ENCODE measurements at places on chromosomes 7 and 10.

DNA sequence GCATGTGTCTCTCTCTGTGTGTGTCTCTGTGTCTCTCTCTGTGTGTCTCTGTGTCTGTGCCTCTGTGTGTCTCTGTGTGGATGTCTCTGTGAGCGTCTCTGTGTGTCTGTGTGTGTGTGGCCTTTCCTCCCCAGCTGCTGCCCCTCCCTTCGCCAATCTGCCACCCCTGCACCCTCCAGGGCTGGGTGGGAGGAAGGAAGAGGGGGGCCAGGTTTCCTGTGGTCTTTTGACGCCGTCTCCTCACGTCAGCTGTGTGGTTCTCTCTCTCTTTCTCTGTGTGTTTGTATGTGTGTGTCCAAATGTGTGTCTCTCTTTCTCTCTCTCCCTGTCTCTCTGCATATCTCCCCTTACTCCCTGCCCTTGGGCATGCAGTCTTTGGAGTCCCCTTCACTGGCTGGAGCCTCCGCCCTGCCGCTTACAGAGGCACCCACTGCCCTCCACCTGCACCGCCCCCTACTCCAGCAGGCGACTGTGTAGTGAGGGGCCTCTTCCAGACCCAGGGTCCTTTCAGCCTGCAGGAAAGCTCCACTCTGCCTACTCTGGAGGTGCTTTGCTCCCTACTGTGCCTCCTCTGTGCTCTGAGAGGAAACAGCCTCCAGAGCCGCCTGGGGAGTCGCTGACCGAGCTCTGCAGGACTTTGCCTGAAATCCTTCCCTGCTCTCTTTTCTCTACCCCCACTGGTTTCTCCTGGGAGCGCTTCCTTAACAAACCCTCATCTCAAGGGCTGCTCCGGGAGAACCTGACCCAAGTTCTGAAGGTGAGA lies 44.2 kb upstream of the C10orf71 start:
- no peaks in the 10 kb centered on the region for H3K4me1 ChIP-seq
- no peaks in the 10 kb centered on the region for H3K36me3 ChIP-seq
- no peak overlapping the region for H3K27ac ChIP-seq
- peaks cover 41% of the 10 kb centered on the region for H3K27me3 ChIP-seq
- no peak for DNase-seq

GRCh38 chr10:54363390-54363789 lies 437.6 kb downstream of the PCDH15 start:
- no peak overlapping the region for H3K4me3 ChIP-seq
- no peaks in the 10 kb centered on the region for H3K4me1 ChIP-seq

- H3K27ac ChIP-seq, result no peak overlapping the region
- no peak overlapping the region for H3K4me3 ChIP-seq
- DNase-seq, result peak; percentile 42
- no peaks in the 10 kb centered on the region for H3K36me3 ChIP-seq
- no peaks in the 10 kb centered on the region for H3K4me1 ChIP-seq
- H3K27me3 ChIP-seq, result peaks cover 51% of the 10 kb centered on the region
Observed at GRCh38 chr10:26269754-26270153, 53.2 kb downstream of the GAD2 start.

DNA sequence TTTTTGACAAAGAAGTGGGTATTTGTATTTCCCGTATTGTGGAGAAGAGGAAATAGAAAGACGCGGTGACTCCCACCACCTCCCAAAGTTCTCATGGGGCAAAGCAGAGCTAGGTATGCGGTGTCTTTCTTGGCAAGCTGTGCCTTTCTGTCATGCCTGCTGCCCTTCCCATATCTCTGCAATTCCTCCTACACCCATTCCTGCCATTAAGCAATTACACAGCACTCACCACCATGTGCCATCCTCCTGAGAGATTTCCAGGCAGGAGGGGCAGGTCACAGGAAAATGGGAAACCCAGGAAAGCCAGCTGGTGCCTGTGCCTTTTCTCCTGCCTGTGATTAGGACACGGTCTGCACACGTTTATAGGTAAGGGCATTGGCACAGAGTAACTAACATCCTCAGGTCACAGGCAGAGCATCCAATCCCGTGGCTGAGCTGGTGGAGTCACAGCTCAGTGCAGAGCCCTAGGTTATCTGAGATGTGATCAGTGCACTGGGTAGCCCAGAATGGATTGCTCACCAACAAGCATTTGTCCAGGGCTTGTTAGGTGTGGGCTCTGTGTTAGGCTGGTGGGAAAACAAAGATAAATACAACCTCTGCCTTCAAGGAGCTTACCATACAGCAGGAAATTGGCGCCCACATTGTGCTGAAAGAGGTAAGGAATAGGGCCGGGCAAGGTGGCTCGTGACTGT lies 9.4 kb upstream of the CRTAC1 start:
- H3K36me3 ChIP-seq, result no peaks in the 10 kb centered on the region
- no peak overlapping the region for H3K4me3 ChIP-seq
- H3K27ac ChIP-seq, result no peak overlapping the region
- H3K4me1 ChIP-seq, result no peaks in the 10 kb centered on the region
- no peak for DNase-seq

- DNase-seq, result no peak
- no peaks in the 10 kb centered on the region for H3K36me3 ChIP-seq
- no peak overlapping the region for H3K27ac ChIP-seq
- no peak overlapping the region for H3K4me3 ChIP-seq
Observed at GRCh38 chr7:35024298-35024697, 13.0 kb downstream of the DPY19L1 start.

- no peak overlapping the region for H3K4me3 ChIP-seq
- DNase-seq, result no peak
- no peak overlapping the region for H3K27ac ChIP-seq
- no peaks in the 10 kb centered on the region for H3K4me1 ChIP-seq
- H3K36me3 ChIP-seq, result no peaks in the 10 kb centered on the region
Observed at GRCh38 chr7:37110660-37111424, 337.8 kb downstream of the ELMO1 start.

GRCh38 chr7:157793973-157794745 lies 457.4 kb downstream of the DNAJB6 start:
- DNase-seq, result no peak
- H3K36me3 ChIP-seq, result no peaks in the 10 kb centered on the region
- H3K27me3 ChIP-seq, result no peaks in the 10 kb centered on the region
- H3K4me3 ChIP-seq, result no peak overlapping the region
- no peaks in the 10 kb centered on the region for H3K4me1 ChIP-seq

DNA sequence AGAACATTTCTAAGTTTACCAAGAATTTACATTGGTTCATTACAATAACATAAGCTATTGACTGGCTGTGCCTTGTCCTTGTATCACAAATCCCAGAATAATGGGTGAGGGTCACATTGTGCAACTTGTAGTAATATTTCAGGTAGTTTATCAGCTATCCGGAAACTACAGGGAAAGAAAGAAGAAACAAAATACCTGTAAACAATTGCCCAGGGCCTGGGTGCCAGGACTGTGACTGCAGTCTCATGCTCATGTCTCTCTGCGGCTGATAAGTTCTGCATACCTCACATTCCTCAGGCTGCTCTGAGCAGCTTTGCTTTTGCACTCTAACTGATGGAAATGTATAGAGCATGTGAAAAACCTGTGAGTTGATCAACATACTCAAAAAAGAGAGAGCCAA lies 131.8 kb upstream of the TRIM24 start:
- DNase-seq, result no peak
- no peak overlapping the region for H3K27ac ChIP-seq
- H3K27me3 ChIP-seq, result no peaks in the 10 kb centered on the region
- H3K4me3 ChIP-seq, result no peak overlapping the region
- no peaks in the 10 kb centered on the region for H3K36me3 ChIP-seq
- no peaks in the 10 kb centered on the region for H3K4me1 ChIP-seq

- H3K27me3 ChIP-seq, result no peaks in the 10 kb centered on the region
- H3K4me3 ChIP-seq, result no peak overlapping the region
- H3K27ac ChIP-seq, result no peak overlapping the region
- no peaks in the 10 kb centered on the region for H3K36me3 ChIP-seq
- DNase-seq, result no peak
Observed at GRCh38 chr7:46315891-46316290, 394.8 kb upstream of the IGFBP3 start.

- no peak overlapping the region for H3K4me3 ChIP-seq
- peaks cover 3% of the 10 kb centered on the region for H3K4me1 ChIP-seq
- H3K27me3 ChIP-seq, result peaks cover 11% of the 10 kb centered on the region
- no peak overlapping the region for H3K27ac ChIP-seq
Observed at GRCh38 chr10:24214762-24215161, 5.8 kb downstream of the KIAA1217 start.

DNA sequence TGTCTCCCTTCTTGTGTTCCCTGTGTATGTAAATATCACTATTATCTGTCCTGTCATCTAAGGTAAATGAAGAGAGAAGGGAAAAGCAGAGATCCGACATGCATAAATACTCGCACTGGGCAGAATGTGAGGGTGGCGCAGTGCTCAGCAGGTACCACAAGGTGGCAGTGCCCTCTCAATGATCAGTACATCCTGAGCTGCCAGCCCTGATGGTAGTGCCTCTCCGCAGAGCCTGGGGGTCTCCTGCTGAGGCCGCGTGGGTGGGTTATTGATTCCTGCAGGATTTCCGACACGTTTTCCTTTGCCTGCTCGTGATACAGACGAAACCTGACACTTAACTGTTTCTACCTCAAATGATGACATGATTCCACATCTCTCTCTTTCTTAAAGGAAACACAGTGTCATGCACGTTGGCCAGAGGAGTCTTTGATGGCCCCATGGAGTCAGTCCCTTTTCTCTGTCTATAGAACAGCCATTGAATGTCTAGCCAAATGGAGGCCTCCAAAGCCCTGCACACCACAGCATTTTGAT lies 19.8 kb downstream of the RGR start:
- H3K27me3 ChIP-seq, result no peaks in the 10 kb centered on the region
- no peaks in the 10 kb centered on the region for H3K36me3 ChIP-seq
- no peak overlapping the region for H3K27ac ChIP-seq
- H3K4me3 ChIP-seq, result no peak overlapping the region

DNA sequence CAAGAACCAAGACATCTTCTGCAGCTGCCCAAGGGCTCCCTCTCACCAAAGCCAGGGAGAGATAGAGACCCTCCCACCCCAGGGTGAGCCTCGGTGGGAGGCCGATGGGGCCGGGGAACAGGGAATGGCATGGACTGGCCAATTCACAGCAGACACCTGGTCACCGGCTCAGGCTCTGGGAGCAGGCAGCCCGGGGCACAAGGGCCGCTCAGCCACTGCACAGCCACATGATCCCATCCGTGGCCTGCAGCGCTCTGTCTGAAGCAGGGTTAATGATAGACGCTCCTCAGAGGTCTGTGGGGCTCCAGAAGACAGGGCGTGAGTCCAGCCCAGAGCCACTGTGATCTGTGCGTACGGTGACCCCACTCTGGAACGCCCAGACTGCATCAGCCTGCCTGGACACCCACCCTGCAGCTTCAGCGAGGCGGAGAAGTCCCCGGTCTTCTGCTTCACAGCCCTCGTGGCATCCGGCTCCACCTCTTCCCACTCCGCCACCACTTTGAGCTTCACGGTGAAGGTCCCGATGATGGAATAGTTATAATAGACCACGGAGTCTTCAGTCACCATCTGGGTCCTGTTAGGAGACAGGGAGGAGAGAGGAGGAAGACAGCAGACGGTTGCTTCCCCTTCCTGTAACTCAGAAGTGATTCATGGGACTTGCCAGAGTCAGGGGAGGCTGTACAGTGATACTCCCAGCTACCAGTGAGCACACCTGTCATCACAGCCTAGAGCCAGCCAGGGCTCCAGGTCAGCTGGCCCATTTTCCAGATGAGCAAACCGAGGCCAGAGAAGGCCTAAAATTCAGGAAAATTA lies 14.0 kb downstream of the TMEM130 start:
- H3K4me1 ChIP-seq, result peaks cover 9% of the 10 kb centered on the region
- no peaks in the 10 kb centered on the region for H3K27me3 ChIP-seq
- DNase-seq, result no peak
- no peak overlapping the region for H3K27ac ChIP-seq
- H3K36me3 ChIP-seq, result no peaks in the 10 kb centered on the region

GRCh38 chr10:58356756-58357155 lies 21.9 kb downstream of the UBE2D1 start:
- no peaks in the 10 kb centered on the region for H3K36me3 ChIP-seq
- no peaks in the 10 kb centered on the region for H3K27me3 ChIP-seq
- H3K4me3 ChIP-seq, result no peak overlapping the region
- H3K4me1 ChIP-seq, result no peaks in the 10 kb centered on the region

DNA sequence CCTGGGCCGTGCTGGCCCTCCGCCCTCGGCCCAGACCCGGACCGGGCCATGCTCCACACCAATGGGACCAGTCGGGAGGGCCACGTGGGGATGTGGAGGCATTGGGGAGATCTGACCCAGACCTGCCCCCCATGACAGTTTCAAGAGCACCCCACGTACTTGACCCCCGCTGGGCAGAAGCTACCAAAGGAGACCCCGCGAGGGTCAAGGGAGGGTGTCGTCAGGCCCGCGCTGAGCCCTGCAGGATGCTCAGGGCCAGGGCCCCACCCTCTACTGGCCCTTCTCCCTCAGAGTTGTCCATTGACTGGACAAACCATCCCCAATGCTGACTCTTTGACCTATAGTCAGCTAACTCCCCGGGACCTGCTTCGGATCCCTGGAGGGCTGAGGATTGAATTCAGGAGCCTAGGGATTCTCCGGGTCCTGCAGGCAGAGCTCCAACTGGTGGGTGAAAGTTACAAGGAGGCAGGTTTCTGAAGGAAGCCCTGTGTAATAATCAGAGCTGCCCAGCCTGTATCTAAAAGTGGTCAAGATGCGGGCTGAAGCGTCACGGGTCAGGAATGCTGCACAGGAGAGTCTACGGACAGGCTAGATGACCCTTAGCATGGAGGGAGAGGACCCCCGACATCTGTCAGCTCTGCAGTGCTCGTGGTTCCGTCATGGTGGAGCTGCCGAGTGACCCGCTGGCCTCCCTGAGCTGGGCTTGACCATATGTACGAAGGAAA lies 498 bp upstream of the CALHM2 start:
- peaks cover 11% of the 10 kb centered on the region for H3K4me1 ChIP-seq
- no peak for DNase-seq
- H3K27ac ChIP-seq, result peak overlapping the region; percentile 83
- no peaks in the 10 kb centered on the region for H3K27me3 ChIP-seq

All from HCT116 (cell line).